Fibroblast of mammary gland (primary cell): ENCODE measurements at places on chromosomes 7 and 10.

- DNase-seq: peak; percentile 82
Observed at GRCh38 chr10:86410542-86411124, 44.0 kb upstream of the GRID1 start.

- peak; percentile 92 for DNase-seq
Observed at GRCh38 chr7:46432708-46433107, 511.6 kb upstream of the IGFBP3 start.

- peak; percentile 87 for DNase-seq
Observed at GRCh38 chr7:143126146-143126545, 5.7 kb upstream of the PIP start.

- no peak for DNase-seq
Observed at GRCh38 chr10:44984671-44985101, 6.1 kb upstream of the DEPP1 start.

- peak; percentile 67 for DNase-seq
Observed at GRCh38 chr7:152202056-152202455, 176.6 kb downstream of the GALNT11 start.

- no peak for DNase-seq
Observed at GRCh38 chr10:120926611-120927010, 75.4 kb downstream of the WDR11 start.

- no peak for DNase-seq
Observed at GRCh38 chr7:144579687-144580086, 176.2 kb upstream of the NOBOX start.

DNA sequence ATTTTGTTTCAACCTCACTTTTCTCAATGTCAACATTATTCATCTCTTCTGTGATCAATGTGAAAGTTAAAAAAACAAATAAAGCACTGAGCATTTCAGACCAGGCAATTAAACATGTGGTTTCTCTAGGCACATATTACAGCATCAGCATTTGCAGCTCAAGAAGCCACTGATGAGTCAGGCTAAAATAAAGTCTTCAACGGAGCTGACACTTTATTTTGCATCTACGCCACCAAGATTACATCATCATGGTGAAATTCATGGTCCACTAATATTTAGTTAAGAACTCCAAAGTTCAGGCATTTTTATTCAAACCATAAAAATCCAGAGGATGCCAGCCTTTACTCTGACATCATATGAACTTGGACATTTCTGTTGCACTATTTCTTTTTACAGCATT is 33.0 kb downstream of the MAGI2 start:
- peak; percentile 96 for DNase-seq

DNA sequence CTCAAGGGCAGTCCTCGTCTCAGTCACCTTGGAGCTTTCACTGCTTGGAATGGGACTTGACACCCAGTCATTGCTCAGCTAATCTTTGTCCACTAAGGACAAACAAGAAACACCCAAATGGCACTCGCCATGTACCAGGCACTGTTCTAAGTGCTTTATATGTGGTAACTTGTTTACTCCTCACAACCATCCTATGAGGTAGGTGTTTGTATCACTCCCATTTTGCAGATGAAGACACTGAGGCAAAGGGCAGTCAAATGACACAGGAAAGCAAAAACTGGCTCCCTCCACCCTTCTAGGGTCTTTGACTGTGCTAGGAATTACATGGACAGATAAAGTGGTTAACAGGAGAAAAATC is 24.7 kb downstream of the DNAJB12 start:
- no peak for DNase-seq

- peak; percentile 74 for DNase-seq
Observed at GRCh38 chr7:152145853-152146466, 120.5 kb downstream of the GALNT11 start.

DNA sequence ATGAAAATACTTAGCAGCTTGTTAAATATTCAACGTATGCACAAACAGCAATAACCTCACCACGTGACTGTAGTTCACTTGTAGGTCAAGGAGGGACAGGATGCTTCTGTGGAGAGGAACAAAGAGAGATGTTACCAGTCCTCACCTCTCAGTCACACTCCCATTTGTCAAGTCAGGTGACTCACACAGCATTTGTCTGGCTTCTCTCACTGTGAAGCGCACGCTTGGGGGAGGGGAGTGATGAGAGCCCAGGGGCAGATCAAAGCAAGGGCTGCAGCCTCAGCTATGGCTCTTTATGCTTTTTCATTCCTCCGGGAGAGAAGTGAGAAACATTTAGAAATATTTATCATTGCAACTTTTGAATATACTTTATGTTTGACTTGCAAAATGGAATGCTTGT is 2.9 kb upstream of the RBM20 start:
- peak; percentile 8 for DNase-seq

DNA sequence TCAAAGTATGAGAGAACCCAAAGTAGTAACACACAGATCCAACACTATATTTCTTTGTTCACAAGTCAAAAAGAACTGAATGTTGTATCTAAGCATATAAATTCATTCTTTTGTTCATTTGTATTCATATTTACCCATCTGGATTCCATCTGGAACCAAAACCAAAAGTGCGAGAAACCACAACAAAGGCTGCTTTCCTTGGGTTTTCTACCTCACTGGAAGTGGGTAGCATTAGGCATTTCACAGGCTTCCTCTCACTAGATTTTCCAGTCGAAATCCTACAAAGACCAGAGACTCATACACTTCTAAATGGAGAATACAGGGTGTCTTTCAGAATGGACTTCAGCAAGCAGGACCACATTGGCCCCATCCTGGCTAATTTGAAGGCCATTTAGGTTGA is 109.8 kb upstream of the WNT16 start:
- DNase-seq: peak; percentile 36
